ENCODE measurements at places on chromosomes 3 and 15.

DNA sequence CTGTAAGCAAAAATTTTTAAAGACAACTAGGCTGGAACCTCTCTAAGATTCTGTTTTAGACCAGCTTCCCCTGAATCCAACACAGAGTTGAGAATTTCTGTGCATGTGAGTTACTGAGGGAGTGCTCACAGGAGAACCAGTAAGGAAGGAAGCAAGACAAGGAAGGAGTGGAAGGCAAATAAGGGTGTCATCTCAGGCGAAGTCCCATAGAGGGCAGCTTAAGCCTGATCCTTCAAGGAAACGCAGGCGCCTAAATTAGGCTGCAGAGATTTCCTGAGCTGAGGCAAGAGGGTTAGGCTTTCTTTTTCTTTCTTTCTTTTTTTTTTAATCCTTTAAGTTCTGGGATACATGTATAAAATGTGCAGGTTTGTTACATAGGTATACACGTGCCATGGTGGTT, 36.2 kb upstream of the COL6A6 start:
- DNase-seq = no peak
- H3K4me1 ChIP-seq = no peaks in the 10 kb centered on the region
- no peak overlapping the region for H3K4me3 ChIP-seq
- H3K36me3 ChIP-seq = no peaks in the 10 kb centered on the region

DNA sequence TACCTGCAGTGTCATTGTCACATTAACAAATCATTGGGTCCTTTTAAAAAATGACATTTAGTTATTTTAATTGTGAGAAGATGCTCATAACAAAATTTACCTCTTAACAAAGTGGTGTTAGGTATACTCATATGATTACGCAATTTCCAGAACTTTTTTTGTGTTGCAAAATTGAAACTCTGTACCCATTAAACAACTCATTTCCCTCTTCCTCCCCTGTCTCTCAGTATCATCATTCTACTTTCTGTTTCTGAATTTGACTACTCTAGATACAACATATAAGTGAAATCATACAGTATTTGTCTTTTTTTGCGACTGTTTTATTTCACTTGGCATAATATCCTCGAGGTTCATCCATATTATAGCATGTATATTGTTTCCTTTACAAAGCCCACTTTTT, 58.7 kb upstream of the CHST2 start:
- no peaks in the 10 kb centered on the region for H3K27me3 ChIP-seq
- no peak for DNase-seq
- no peak overlapping the region for H3K4me3 ChIP-seq

DNA sequence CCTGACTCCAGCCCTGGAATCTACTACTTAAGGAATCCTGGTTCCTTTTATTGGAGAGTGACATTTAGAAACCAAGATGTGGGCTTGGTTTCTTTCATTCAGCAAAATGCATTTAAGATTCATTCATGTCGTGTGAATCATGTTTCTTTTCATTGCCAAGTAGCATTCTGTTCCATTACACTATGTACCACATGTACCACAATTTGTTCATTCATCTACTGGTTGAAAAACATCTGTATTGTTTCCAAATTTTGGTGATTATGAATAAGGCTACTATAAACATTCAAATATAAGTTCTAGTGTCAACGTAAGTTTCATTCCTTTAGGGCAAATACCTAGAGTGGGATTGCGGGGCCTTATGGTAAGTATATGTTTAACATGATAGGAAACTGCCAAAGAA, 264.2 kb downstream of the VPS13C start:
- H3K27me3 ChIP-seq = no peaks in the 10 kb centered on the region
- no peak overlapping the region for H3K4me3 ChIP-seq
- DNase-seq = no peak
- H3K27ac ChIP-seq = no peak overlapping the region
- H3K4me1 ChIP-seq = no peaks in the 10 kb centered on the region

DNA sequence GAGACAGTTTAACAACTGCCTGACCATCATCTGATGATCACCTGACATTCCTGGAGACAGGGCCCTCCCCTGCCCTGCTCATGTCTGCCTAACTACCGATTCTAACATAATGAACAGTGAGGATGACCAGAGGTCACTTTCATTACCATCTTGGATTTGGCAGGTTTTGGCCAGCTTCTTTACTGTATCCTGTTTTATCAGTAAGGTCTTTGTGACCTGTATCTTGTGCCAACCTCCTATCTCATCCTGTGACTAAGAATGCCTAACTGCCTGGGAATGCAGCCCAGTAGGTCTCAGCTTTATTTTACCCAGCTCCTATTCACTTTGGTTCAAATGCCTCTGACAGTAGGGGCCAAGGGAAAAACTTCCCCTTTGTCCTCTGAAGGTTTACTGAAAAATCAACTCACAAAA, 40.2 kb downstream of the METTL6 start:
- no peak overlapping the region for H3K27ac ChIP-seq
- H3K4me1 ChIP-seq = no peaks in the 10 kb centered on the region

GRCh38 chr3:62809369-62809768, 65.8 kb downstream of the CADPS start:
- H3K4me3 ChIP-seq = no peak overlapping the region
- H3K4me1 ChIP-seq = no peaks in the 10 kb centered on the region
- no peak for DNase-seq
- no peaks in the 10 kb centered on the region for H3K36me3 ChIP-seq

DNA sequence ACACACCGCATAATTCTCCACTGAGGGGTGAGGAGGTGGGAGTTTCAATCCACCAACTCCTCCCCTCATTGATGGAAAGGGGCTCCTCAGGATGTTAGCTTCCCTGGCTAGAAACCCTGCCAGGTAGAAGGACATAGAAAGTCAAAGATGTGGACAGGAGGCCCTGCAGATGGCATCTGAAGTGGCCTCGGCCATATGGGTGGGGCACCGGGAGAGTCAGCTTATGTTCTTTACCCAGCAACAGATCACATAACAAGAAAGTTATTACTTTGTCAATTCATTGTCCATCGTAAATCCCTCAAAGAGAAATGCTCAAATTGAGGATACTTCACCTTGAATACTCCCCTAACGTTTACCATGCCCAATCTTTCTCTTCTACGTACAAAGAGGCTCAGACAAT, 97.3 kb upstream of the ARHGEF3 start:
- peaks cover 10% of the 10 kb centered on the region for H3K4me1 ChIP-seq
- H3K27ac ChIP-seq = no peak overlapping the region
- H3K36me3 ChIP-seq = no peaks in the 10 kb centered on the region
- H3K4me3 ChIP-seq = no peak overlapping the region
- DNase-seq = no peak

- H3K36me3 ChIP-seq = no peaks in the 10 kb centered on the region
- DNase-seq = no peak
- H3K27ac ChIP-seq = no peak overlapping the region
- H3K27me3 ChIP-seq = no peaks in the 10 kb centered on the region
- H3K4me3 ChIP-seq = no peak overlapping the region
Observed at GRCh38 chr3:156497326-156497725, 57.6 kb downstream of the SSR3 start.

GRCh38 chr3:54663501-54664011, 264.3 kb downstream of the LRTM1 start:
- H3K27ac ChIP-seq = no peak overlapping the region
- H3K27me3 ChIP-seq = no peaks in the 10 kb centered on the region
- no peaks in the 10 kb centered on the region for H3K36me3 ChIP-seq
- DNase-seq = no peak
- H3K4me3 ChIP-seq = no peak overlapping the region

GRCh38 chr15:52256366-52256765, 39.2 kb downstream of the MYO5C start:
- no peak overlapping the region for H3K27ac ChIP-seq
- no peaks in the 10 kb centered on the region for H3K4me1 ChIP-seq
- DNase-seq = peak; percentile 77
- no peaks in the 10 kb centered on the region for H3K36me3 ChIP-seq

- no peak overlapping the region for H3K27ac ChIP-seq
- H3K36me3 ChIP-seq = no peaks in the 10 kb centered on the region
Observed at GRCh38 chr3:62793946-62794345, 81.3 kb downstream of the CADPS start.

- H3K27ac ChIP-seq = no peak overlapping the region
- DNase-seq = no peak
- no peak overlapping the region for H3K4me3 ChIP-seq
- H3K27me3 ChIP-seq = no peaks in the 10 kb centered on the region
- no peaks in the 10 kb centered on the region for H3K36me3 ChIP-seq
Observed at GRCh38 chr3:160473221-160473620, 23.6 kb upstream of the TRIM59 start.

- no peaks in the 10 kb centered on the region for H3K36me3 ChIP-seq
- no peak for DNase-seq
- no peak overlapping the region for H3K27ac ChIP-seq
Observed at GRCh38 chr3:40398346-40398745, 11.4 kb downstream of the ENTPD3 start.

GRCh38 chr3:123586968-123587367, 2.1 kb upstream of the HACD2 start:
- H3K4me3 ChIP-seq = no peak overlapping the region
- DNase-seq = no peak
- no peak overlapping the region for H3K27ac ChIP-seq
- H3K36me3 ChIP-seq = no peaks in the 10 kb centered on the region
- peaks cover 8% of the 10 kb centered on the region for H3K4me1 ChIP-seq
- no peaks in the 10 kb centered on the region for H3K27me3 ChIP-seq

- H3K27ac ChIP-seq = no peak overlapping the region
- no peaks in the 10 kb centered on the region for H3K4me1 ChIP-seq
- DNase-seq = no peak
- no peaks in the 10 kb centered on the region for H3K36me3 ChIP-seq
- no peaks in the 10 kb centered on the region for H3K27me3 ChIP-seq
Observed at GRCh38 chr3:61637088-61638051, 76.0 kb downstream of the PTPRG start.

DNA sequence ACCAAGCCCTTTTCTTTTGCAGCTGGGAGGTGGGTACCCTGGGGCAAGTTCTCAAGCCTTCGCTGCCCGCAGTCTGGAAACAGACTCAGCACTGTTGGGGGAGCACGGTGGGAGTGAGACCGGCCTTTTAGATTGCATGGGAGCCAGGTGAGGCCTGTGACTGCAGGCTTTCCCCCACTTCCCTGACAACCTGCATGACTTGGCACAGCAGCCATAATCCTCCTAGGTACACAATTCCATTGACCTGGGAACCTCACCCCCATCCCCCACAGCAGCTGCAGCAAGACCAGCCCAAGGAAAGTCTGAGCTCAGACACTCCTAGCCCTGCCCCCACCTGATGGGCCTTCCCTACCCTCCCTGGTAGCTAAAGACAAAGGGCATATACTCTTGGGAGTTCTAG, 52.2 kb upstream of the CCDC80 start:
- H3K27me3 ChIP-seq = no peaks in the 10 kb centered on the region
- no peak for DNase-seq
- no peak overlapping the region for H3K27ac ChIP-seq
- H3K36me3 ChIP-seq = no peaks in the 10 kb centered on the region
- no peak overlapping the region for H3K4me3 ChIP-seq

- no peak for DNase-seq
- no peaks in the 10 kb centered on the region for H3K4me1 ChIP-seq
Observed at GRCh38 chr15:36004891-36005490, 459.0 kb upstream of the DPH6 start.

DNA sequence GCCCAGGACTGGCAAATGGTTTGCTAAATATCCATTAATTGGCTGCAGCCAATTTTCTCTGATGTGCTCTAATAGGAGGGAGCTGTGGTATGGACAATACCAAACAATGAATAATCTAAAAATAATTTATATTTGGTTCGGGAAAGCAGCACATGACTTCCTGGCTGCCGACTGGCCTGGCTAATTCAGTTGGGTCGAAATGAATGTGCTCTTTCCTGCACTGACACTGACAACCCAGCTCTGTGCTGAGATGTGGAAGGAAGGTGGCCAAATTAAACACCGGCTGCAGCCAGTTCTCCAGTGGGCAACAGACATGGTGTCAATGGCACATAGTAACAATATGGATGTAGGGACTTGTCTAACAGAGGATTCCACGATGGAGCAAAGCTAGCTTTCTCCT, 21.1 kb upstream of the COLQ start:
- H3K4me3 ChIP-seq = no peak overlapping the region
- no peaks in the 10 kb centered on the region for H3K36me3 ChIP-seq
- H3K27ac ChIP-seq = no peak overlapping the region
- no peak for DNase-seq

DNA sequence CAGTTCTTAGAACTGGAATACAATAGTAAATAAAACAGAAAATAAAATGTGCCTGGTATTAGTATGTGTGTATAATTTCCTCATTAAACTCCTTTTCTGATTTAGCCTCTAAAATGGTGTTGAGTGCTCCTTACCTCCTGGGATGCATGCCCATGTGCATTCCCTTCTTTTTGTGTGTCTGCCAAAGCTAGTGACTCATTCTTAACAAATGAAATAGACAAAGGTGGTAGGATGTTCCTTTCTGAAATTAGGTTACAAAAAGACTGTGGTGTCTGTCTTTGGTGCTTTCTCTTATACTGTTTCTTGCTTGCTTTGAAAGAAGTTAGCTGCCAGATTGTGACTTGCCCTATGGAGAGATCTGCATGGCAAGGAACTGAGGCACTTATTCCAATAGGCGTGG, 623.7 kb downstream of the GRM7 start:
- H3K36me3 ChIP-seq = no peaks in the 10 kb centered on the region
- DNase-seq = no peak
- H3K4me3 ChIP-seq = no peak overlapping the region
- no peaks in the 10 kb centered on the region for H3K4me1 ChIP-seq
- H3K27me3 ChIP-seq = no peaks in the 10 kb centered on the region
- no peak overlapping the region for H3K27ac ChIP-seq

DNA sequence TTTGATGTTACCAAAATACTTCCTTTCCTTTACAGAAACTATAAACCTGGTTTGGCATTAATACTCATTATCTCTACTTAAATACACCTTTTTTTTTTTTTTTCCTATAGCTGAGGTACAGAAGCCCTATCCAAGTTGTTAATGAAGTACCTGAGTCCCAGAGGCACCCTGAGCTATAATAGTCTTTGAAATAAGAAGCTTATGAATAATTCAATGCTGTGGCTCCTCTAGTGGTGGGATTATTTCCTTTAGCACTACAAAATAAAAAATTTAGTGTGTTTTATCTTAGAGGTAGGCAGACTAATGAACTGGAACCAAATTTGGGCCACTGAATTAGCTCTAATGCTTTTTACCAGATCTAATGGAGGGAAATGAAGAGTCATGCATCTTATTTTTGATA, 611.9 kb downstream of the EDEM1 start:
- no peaks in the 10 kb centered on the region for H3K27me3 ChIP-seq
- no peak overlapping the region for H3K4me3 ChIP-seq
- no peak for DNase-seq
- H3K4me1 ChIP-seq = no peaks in the 10 kb centered on the region
- H3K27ac ChIP-seq = no peak overlapping the region
- no peaks in the 10 kb centered on the region for H3K36me3 ChIP-seq

DNA sequence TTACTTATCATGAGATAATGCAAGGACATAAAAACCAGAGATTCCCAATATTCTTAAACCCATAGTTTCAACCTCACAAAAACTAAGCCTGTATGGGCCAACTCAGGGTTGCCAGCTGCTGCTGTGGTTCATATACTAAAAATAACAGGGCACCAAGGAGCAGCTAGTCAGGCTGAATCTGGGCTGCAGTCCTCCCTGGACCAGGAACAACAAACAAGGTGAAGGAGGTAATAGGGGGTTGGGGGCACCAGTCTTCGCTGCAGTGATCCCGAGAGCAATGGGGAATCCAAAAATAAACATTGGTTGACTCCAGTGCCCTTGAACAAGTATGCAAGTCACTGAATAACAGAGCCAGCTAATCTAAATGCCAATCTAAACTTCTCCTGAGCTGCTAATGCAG, 108.9 kb downstream of the MECOM start:
- no peak overlapping the region for H3K27ac ChIP-seq
- H3K4me1 ChIP-seq = no peaks in the 10 kb centered on the region
- DNase-seq = no peak
- no peaks in the 10 kb centered on the region for H3K36me3 ChIP-seq

Data from naive thymus-derived CD4-positive, alpha-beta T cell (primary cell).